Activated naive CD8-positive, alpha-beta T cell treated with anti-CD3 and anti-CD28 coated beads for 36 hours (primary cell): ENCODE measurements at places on chromosomes 5 and 9.

DNA sequence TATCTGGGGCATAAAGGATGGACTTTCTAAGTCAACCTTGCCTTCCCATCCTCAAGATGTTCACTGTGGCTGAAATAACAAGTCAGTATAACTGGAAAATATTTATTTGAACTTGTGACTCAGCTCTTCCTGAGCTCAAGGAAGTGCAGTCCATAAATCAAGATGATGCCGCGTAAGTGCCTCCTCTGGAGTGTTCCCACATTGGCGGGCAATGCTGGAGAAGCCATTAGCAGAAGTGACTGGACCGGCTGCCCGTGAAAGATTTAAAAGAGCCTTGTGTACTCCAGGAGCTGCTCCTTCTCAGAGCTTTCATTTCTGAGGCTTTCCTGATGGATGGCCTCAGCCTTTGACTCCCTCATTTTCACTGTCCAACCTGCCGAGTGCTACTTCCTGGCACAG is 17.4 kb downstream of the TMOD1 start:
- no peak for DNase-seq

DNA sequence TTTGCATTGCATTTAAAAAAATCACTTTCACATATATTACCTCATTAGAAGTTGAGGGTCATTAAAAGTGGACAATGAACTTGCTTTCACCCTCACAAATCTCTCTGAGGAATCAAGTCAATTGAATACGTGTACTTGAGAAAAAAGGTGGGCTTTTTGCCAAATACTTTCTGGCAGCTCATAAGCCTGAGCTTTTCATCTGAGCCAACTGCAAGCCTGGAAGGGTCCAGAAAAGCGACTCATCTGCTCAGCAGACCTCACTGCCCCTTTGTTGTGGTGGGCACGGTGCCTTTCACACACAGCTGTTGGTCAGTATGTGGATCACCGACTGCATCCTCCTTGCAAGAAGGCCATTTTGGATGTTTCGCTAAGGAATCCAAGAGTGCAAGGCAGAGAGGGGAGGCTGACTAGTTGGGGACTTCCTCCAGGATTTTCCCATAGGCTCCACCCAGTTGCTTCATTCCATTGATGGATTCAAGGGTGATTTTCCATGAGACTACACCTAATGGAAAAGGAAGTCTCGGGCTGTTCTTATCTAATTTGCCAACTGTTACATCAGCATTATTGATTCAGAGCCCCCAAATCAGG is 564.7 kb downstream of the PDE4D start:
- DNase-seq, result no peak

DNA sequence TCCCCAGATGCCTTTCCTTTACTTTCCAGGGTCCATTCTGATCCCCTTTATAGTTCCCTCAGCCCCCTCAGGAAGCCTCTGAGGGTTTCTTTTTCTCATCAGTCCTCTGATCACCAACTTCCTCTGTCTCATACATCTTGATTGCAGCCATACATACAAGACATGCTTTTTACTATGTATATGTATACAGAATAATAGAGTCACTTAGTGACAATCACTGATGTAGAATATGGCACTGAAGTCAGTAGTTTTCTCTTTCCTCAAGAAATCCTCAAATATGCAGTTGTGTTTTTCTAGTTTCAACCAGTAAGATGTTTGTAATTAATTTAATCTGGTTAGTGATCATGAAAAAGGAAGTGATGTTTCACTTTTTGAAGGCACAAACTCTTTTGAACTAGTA is 364.1 kb downstream of the MAN2A1 start:
- no peak for DNase-seq

DNA sequence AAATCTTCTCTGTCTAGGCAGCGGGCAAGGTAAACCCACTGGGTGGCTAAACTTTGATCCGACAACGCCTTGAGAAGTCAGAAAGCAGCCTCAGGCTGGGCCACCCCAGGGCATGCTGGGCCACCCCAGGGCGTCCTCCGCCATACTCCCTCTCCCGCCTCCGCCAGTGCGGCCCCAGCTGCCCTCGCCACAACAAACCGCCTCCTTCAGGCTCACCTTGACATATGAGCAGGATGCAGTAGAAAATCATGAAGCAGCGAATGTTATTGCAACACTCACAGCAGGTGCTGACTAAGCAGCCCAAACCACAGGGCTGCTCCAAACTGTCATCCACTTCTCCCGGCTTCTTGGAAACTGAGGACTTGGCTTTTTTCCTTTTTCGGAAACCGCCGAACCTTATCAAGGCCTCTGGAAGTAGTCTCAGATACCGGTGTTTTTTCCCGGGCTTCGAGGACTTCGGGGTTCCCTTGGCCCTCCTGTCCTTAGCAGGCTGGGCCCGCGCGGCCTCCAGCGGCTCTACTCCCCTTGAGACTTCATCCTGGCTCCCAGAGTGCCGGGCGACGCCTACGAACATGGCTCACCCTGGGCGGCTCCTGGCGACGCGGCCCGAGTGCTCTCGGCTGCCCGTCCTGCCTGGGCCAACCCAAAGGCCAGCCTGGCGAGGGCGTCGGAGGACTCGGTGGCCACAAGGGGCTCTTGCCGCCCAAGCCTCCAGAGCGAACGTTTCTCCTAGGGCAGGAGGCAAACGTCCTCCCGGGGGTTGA is at the start of gene SLCO6A1:
TSS of gene SLCO6A1 (minus strand) at position 731 of the 764 bp plus-strand sequence. CDS start at position 574, 157 bp downstream.
- DNase-seq, result no peak

DNA sequence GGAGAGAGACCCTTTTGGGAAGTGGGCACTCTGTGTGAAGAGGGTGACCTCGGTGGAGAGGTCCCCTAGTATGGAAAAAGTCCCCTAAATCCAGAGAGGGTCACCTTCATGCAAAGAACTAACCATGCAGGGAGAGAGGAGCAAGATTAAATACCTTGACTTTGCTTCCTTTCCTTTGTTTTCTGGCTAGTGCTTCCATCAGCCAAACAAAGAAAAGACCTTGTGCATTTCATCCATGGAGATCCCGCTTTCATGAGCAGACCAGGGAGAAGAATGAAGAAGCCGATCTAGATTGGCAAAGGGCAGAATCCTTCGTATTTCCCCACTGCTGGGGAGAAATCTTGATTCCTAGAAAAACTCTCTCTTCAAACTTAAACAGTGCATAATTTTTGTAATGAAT is 813.3 kb upstream of the CDH6 start:
- no peak for DNase-seq

DNA sequence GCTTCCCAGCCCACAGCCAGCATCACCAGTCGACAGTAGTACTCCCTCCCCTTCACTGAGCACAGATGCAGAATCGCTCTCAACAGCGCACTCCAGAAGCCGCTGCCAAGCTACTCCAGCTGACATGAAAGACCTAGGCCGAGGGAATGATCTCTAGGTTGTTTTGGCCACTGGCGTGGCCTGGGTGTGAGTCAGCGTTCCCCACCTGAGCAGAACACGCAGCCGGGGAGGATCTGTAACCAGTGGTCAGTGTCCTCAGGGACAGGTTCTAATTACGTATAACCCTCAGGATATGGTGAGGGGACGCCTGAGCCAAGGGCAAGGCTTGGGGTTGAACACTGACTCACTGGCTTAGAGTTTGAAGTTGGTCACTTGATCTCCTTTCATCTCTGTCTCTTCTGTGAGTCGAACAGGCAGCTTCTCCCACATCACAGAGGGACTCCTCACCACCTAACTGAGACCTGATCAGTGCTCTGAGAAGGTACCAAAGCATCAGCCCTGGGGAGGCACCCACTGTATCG is 76.9 kb upstream of the IL17B start:
- DNase-seq, result no peak

- DNase-seq, result no peak
These were observed 586.3 kb downstream of the PTPRD start for GRCh38 chr9:10026443-10026984.
